ENCODE measurements at places on chromosomes 3 and 15.

GRCh38 chr3:37586280-37586679 lies 275.4 kb upstream of the CTDSPL start:
- ATAC-seq, result no peak

GRCh38 chr3:12427551-12427950 lies 56.7 kb upstream of the TSEN2 start:
- ATAC-seq, result no peak

DNA sequence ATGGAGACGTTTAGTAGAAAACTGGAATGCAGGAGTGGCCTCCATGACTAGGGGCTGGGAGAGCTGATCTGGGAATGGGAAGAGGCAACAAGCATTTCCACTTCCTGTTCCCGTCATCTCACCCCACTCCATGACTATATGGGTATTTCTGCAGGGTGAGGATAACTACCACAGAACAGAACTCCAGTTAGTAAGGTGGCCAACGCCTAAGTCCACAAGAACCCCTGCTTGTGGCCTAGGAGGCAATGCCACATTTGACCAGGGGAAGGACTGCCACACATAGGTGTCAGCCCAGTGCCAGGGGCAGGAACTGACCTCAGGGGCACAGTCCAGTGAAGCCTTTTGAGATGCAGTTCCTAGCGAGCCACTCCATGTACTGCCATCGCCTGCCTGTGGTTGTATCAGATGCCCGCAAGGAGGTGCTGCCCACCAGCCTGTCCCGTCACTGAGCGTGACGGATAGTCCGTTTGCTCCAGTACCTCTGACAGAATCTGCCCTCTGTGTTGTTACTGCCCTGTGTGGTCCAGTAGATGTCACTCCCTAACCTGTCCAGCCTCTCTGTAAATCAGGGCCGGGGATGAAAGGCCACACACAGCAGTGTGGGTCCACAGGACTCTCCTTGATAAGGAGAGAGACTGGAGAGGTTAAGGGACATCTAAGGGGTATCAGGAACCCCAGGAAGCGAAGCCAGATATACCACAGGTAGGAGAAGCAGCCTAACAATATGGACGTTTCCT lies 3.5 kb upstream of the MTFMT start:
- peak; percentile 76 for ATAC-seq

DNA sequence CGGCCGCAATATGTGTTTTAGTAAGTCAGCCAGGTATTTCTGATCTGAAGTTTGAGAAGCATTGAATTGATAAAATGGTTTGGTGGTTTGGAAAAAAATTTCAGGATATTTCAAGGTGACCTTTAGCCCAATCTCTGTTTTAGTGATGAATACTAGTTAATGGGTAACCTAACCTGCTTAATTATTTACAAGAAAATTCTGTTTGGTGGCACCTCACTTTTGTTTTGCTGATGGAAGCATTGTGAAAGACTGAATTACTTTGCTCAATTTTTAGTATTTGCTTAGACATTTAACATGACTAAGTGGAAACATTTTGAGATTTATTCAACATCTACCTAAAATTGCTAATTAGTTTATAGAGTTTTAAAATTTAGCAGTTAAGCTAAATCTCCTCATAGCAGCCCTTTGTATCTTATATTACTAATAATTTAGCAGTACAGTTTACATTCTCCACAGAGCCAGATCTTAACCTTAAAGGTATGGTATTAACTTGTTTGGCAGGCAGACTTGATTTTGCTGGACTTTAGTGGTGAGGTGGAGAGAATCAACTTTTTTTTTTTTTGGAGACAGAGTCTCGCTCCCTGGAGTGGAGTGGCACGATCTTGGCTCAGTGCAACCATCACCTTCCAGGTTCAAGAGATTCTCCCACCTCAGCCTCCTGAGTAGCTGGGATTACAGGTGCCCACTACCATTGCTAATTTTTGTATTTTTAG lies 35.4 kb downstream of the GRAMD1C start:
- ATAC-seq, result no peak

DNA sequence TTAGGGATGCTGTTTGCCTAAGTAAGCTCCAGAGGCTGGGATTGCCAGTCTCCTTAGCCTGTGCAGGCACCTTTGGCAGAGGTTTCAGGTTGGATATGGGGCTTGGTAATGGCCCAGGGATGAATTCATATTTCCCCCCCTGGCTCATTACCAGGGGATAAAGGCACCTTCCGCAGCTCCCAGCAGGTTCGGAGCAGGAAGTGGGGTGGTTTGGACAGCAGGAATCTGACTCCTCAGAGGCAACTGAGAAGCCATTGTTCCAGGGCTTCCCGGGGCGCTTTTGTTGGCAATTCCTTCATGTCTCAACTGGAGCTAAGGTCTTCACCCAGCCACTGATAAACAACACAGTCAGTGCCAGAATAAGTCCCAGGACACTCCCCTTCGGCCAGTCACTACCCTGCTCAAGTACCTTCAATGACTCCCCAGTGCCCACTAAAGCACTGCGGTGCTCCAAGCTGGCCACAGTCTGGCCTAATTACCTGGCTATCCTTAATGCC lies 85.3 kb upstream of the SLC6A6 start:
- ATAC-seq, result no peak

DNA sequence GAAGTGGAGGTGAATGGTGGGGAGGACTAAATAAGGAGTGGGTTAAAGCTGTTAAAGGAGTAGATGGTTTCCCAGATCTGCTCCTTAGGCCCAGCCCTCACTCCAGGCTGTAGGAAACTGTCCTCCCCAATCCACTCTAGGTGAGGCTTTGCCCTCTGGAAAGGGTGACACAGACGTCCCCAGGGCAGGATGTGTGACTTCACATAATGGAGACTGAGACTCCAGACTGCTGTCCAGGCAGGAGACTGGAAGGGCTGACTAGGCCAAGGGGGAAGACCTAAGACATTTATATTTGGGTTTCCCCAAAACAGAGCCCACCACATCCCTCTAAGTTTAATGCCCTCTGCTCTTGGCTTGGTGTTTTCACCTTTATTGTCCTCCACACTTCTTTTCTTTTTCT lies 488.5 kb downstream of the SHQ1 start:
- ATAC-seq, result no peak

DNA sequence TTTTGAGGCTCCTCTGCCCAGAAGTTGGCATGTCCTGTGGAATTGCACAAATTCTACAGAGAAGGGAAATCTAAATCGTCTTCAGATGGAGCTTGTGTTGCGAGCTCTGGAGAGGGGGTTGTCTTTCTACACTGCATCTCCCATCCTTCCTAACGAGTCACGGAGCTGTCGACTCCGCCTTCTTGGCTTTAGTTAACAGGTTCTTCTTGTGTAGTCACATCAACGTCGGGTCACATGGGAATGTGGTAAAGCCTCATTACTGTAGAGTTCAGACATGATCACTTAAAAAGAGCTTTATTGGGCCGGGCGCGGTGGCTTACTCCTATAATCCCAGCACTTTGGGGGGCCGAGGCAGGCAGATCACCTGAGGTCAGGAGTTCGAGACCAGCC lies 60.0 kb downstream of the DNASE1L3 start:
- ATAC-seq, result no peak

DNA sequence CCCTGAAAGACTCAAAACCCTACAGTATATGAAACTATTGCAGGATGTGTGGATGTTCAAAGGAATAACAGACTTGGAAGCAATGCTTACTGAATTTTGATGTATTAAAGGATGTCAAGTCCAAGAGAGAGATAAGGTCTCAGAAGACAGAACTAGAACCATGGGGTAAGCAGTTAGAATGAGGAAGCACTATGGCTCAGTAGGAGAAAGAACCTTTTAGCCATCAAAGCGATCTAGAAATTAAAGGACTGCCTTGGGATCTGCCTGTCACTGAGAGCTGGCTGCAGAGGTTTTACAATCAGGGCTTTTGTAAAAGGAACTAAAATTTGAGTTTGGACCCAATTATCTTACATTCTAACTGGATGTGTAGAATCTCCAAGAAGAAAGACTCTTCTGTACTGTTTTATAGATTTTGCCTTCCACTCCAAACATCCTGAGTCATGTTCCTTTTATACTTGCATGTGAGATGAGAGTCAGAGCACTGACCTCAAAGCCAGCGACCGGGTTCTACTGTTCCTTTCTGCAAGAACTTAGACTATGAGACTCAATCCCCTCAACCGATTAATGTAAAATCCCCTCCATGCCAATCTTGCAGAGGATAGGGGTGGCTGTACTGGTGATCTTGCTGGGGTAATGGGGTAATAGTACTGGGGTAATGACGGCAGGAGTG lies 412.3 kb upstream of the TPRG1 start:
- ATAC-seq, result no peak

DNA sequence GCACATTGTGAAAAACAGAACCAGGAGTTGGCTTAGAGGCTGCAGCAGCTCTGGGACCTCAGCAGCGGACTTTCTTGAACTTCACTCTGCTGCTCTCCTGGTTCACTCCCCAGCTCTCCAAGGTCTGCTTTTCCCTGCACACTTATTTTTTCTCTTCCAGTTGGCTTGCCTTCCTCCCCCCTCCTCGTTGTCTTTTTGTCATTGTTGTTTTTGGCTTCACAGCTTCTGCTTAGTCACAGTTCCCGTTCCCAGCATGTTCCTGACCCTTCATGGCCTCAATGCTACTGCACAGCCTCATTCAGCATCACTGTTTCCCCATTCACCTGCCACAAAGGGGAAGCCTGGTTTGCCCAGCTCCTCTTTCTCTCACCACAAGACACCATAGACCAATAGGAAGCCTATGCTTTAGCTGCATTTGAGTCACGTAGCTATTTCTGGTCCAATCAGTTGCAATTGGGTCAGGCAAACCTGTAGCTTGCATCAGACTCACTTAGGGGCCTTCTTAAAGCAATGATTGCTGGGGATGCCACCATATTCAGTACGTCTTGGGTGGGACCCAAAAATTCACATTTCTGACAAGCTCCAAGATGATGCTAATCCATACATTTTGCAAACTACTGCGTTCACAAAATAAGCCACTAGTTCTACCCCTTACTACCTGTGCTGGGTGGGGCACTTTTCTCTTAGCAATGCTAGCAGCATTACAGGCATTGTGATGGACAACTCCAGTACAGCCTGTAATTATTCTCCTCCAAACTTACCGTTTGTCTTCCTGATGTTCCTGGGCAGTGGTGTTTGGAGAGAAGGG lies 7.8 kb upstream of the SUMF1 start:
- peak; percentile 95 for ATAC-seq

DNA sequence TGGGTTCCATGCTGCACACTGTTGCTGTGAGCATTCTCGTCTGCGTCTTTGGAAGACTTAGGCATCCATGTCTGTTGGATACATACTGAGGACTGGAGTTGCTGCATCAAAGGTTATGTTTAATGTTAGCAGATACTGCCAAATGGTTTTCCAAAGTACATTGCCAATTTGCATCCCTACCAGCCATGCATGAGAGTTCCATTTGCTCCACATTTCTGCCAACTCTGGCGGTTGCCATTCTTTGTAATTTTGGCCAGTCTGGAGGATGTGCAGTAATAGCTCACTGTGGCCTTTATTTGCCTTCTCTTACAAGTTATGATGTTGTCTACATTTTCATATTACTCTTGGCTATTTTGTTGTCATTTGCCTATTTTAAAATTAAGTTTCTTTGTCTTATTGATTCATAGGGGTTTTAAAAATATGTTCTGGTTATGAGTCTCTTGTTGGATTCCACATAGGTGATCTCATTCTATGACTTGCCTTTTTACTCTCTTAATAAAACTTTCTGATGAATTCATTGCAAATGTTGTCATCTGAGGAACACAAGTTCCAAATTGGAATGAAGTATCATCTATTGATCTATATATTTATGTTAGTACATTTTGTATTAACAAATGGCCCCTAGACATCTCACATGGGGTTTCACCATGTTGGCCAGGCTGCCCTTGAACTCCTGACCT lies 42.1 kb downstream of the FBLN2 start:
- no peak for ATAC-seq

- ATAC-seq, result peak; percentile 75
Observed at GRCh38 chr3:12796171-12797123, at the start of gene CAND2. CAND2 (plus strand) TSS chr3:12796680; CDS start chr3:12796721, 41 bp downstream.

GRCh38 chr3:167469381-167469780 lies 4.5 kb downstream of the SERPINI2 start:
- ATAC-seq, result no peak

DNA sequence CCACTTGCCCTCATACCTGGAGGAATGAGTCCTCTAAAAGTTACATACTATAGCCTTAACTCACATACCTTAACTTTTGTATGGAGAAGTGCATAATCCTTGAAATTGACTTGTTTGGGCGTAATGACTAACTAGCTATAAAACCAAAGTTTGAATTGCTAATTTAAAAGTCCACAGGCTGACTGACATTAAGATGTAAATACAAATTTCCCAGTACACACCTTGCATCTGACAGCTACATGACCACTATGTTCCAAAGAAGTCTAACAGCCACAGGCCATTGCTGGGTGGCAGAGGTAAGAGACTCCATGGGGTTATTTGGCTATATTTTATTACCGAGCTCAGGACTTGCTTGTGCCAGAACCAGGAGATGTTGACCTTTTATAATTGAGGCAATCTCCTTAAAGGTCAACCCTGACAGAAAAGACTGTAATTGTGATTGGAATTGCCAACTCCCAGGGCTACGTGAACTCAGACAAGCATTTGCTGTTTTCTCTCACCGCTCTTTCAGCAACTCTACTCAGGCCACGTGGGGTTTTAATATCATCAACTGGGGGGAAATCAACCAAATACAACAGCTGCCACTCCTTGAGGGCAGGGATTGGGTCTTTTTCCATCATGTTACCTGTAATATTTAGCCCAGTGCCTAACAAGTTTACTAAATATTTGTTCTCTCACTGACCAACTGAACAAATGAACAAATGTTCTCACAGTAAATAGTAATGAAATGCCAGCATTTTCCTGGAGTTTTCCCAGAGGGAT lies 139.9 kb downstream of the SEMA6D start:
- ATAC-seq, result no peak

- no peak for ATAC-seq
Observed at GRCh38 chr15:48989170-48989569, 25.5 kb upstream of the SHC4 start.

GRCh38 chr3:37126856-37127255 lies 47.5 kb downstream of the LRRFIP2 start:
- ATAC-seq, result no peak

- no peak for ATAC-seq
Observed at GRCh38 chr3:217099-217813, 20.7 kb downstream of the CHL1 start.

DNA sequence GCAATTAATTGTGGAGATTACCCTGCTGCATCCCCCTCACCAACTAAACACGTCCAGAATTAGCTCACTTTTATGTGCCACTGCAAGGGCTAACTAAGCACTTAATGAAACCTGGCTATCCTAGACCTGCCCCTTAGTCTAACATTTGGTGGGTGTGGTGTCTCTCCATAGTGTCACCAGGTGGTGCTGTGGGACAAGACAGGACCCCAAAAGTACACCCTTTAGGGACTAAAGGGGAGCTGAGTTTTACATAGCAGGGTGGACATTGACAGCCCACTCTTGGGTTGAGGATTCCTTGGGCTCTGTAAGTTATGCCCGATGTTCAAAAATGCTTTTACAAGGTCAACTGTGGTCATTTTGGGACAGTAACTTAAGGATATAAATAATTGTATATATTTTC lies 5.7 kb downstream of the DUT start:
- ATAC-seq, result no peak

GRCh38 chr3:46406443-46406787 lies 451 bp downstream of the CCR5AS start:
- peak; percentile 4 for ATAC-seq

GRCh38 chr15:23467110-23467600 lies 20.1 kb upstream of the GOLGA6L2 start:
- ATAC-seq, result no peak

- no peak for ATAC-seq
Observed at GRCh38 chr3:100270215-100270583, 9.4 kb downstream of the TBC1D23 start.

Data from stimulated activated memory B cell treated with anti-CD40 and anti-IgM and Interleukin-4, amounts not matched to agents 10 μg/mL and 1 μg/mL and 100 μg/mL, for 72 hours (primary cell).